Posterior vena cava (tissue), 2 donors: ENCODE measurements at places on chromosomes 11 and 22.
A peak's percentile ranks its signal among the peaks of the same experiment; 100 is the strongest.

DNA sequence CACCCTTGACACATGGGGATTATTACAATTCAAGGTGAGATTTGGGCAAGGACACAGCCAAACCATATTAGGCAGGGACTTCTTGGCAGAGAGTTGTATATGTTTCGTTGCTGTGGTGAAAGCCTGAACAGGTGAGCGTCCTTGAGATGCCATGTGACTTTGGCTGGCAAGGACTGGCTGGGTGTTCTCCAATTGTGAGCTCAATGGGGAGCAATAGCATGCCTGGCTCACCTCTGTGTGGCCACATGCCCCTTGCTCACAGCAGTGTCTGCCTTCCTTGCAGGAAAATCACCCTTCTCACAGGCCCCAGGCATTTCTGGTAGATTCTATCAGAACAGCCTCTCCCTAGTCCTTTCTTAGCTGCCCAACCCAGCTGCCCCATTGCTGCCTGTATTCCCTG, 105.5 kb downstream of the PARVA start:
- no peak for DNase-seq

GRCh38 chr11:103851166-103851651, 185.2 kb upstream of the DDI1 start:
- DNase-seq, result no peak

DNA sequence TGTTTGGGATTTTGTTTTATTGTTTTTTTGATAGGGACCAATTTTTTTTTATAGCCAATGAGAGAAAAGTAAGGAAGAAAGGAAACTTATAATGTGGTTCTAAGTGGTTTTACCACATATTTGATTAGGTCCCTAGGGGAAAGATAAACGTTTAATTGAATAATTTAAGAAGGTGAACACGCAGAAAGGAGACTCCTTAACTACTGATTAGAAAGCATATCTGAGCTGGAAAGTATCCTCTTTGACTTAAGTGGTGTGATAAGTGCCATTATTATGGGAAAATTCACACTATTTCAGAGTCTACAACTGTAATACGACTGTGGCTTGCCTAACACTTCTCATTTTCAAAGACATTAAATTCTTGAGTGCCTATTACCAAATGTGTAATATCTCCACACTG, 106.5 kb upstream of the GRAMD1B start:
- DNase-seq, result no peak

- peak; percentile 89 for DNase-seq
Observed at GRCh38 chr11:47004595-47005033, 68.1 kb downstream of the CSTPP1 start.

GRCh38 chr11:34940026-34940677, 23.7 kb downstream of the PDHX start:
- DNase-seq, result no peak

DNA sequence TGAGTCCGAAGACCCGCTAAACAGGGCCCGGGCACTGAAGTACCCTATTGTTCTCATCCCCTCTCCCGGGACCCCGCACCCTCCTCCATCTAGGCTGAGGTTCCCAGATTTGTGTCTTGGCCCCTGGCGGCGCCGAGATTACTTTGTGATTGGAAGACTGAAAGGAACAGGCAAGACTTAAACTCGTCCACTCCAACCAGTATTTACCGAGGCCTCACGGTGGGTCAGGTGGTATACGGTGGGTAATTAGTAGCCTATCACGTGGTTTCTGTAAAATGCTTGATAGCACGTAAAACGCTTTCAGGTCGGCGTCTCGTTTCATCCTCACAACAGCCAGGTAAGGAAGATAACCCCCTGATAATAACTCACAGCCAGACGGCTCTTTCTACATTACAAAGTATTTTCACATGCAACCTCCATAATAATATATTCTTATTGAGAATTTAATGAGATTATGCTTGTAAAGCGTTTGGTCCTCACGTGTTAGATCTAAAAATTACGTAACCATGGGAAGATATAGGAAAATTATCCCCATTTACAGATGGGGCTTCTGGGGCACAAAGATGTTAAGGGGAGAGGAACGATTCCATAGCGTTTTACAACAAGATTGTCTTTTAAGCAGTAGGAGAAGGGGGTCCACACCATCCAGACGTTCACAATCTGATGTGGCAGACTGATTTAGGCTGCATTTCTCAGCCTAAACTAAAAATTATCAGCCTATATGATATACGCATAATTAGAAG, 642 bp upstream of the PIK3C2A start:
- DNase-seq, result no peak

DNA sequence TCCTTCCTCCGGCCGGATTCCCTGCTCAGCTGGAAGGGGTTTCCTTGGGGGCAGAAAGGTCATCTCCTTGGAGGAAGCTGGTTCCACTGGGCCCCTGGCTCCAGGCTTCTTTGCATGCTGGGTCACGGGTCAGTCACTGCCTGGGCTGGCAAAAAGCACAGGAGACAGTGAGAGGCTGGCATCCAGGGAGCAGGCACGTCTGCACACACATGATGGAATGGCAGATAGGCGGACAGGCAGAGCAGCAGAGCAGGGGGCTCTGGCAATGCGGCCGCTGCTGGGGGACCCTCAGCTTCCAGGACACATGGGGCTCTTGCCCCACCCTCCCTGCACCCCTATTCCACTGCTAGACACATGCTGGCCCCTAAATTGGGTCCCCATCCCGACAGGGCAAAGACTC, 40.4 kb downstream of the C11orf58 start:
- peak; percentile 57 for DNase-seq

DNA sequence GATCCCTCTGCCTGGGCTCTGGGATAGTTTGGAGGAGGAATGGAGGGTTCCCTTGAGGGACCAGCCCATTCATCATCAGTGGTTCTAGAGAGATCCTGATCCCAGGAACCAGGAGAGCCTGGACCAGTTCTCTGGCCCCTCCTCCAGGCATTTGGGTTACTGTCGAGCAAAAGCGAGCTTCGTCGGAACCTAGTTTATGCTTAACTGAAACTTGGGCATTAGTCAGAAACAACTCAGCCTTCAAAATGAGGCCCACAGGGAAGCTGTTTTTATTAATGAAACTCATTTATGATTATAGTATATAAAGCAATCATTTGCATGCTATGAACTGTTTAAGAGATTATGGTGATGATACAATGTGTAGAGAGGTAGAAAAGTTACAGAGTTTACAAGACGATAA, 61.4 kb downstream of the LIF start:
- DNase-seq, result no peak

DNA sequence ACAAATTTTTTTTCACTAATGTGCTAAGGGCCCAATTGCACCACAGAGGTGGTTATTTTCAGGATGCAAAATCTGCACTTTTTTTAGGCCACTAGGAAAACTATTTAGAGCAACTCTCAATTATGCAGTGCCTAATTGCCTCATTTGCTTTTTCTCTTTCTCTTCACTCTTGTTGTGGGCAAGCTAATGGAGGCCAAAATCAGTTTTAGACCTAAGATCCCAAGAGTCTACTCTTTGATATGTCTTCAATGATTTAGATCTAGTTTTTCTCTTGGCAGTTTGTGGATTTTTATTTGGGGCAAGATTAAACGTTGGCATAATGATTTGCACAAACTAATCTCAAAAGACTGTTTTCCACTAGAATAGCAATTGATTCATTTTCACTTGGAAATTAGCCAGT, 1996.9 kb downstream of the LRRC4C start:
- no peak for DNase-seq

GRCh38 chr11:46382646-46383403, 1.4 kb downstream of the MDK start:
- DNase-seq, result no peak
